ENCODE measurements at places on chromosomes 6 and 20.

DNA sequence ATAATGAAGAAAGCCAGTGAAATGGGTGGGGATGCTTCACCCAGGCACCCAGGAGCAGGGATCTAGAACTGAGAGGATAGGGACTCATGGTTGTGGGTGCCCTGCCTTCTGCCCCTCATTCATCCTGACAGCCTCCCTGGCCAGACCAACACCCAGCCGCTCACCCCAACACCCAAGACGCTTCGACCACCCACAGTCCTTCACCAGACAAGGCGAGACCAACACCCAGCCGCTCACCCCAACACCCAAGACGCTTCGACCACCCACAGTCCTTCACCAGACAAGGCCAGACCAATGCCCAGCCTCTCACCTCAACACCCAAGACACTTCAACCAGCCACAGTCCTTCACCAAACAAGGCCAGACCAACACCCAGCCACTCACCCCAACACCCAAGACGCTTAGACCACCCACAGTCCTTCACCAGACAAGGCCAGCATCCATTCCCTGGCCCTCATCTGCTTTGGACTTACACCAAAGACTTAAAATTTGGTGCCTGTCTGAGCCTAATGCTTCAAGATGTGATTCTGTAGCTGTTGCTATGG, 131.5 kb downstream of the ANKRD60 start:
- no peak for DNase-seq

- no peak for DNase-seq
Observed at GRCh38 chr6:136066005-136066404, 184.1 kb downstream of the MTFR2 start.

DNA sequence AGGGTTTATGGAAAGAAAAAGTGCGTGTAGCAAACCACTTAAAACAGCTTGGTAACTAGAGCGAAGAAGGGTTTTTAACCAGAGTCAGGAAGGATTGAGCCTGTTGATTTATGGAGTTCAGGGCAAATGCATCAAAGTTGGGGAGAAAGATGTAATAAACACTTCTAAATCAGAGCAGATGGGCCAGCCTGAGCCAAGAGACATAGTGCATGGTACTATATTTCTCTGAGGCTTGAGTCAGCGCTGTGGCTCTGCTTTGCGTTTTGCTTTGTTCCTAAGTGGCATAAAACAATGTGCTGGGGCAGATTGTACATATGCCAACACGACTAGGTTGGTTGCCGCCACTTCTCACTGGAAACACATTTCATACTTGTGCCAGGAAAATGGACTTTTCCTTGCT, 111.3 kb downstream of the BCKDHB start:
- DNase-seq, result no peak

DNA sequence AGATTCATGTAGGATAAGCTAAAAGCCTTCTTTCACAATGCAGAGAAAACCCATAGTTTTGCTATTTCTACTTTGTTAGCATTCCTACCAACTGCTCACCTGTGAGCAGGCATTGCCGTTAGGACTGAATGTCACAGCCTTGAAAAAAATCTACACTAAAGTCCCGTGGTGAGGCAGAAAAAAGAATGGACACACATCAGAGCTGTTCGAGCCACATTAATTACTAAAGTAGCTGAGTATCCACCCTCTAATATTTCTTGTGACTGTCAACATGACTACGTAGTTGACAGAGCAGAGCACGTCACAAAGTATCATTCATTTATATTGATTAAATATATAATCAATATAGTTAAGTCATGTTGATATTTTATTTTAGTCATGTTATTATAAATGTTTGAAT, 10.1 kb downstream of the HDGFL1 start:
- no peak for DNase-seq

GRCh38 chr6:112249489-112249888, 4.9 kb downstream of the LAMA4 start:
- no peak for DNase-seq

GRCh38 chr6:105849746-105850145, 236.4 kb upstream of the PRDM1 start:
- DNase-seq, result no peak

DNA sequence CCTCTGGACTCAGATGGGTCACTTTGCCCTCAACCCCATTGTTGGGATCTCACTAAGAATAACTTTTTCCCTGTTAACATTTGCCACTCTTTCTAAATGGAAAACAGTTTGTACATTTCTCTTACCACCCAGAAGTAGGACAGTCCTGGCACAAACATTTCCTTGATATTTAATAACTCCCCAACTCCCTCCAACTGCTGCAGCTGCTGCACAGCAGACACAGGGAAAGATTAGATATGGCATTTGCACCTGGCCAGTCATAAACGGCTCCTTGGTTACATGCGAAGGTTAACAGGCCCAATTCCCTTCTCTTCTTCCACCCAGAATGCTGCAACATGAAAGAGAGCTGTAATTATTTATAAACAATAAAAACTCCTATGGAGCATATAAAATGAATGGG, 55.9 kb upstream of the SOX4 start:
- DNase-seq, result no peak

- DNase-seq, result no peak
Observed at GRCh38 chr20:34318609-34319443, 15.7 kb upstream of the AHCY start.

DNA sequence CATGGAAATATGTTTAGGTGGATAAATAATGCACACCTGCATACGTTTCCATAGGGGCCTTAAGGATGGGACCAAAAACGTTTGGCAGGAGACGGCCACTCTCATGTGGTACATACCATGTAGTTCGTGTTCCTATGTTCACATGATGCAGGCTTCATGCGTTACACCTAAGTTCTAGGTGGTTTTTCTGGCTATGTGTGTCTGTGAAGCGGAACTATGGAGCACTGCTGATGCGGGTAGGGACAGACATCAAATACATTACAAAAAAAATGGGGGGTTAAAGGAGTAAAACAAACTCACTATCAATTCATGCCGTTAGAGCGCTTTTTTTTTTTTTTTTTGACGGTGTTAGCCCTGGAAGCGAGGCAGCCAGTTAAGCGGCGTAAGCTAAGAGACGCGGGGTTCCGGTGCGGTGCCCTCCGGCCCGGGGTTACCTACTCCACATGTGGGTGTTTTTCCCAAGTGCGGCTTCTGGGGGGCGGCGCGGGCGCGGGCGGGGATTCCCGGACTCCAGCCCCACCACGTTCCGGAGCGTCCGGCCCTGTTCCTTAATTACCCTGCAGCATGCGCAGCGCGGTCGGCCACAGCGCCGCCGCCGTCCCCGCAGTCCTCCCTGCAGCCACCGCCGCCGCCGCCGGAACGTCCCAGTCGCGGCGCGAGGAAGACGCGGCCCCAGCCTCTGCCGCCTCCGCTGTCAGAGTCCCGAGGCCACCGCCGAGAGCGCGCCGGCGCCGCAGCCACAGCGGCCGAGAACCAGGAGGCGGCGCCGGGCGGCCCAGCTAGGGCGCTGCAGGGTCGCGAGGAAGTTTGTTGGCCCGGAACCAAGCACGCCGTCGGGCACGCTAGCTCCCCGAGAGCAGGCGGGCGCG, 648 bp downstream of the COL19A1 start:
- DNase-seq, result peak; percentile 35

GRCh38 chr20:38166703-38167233, 1.7 kb upstream of the TGM2 start:
- DNase-seq, result no peak

DNA sequence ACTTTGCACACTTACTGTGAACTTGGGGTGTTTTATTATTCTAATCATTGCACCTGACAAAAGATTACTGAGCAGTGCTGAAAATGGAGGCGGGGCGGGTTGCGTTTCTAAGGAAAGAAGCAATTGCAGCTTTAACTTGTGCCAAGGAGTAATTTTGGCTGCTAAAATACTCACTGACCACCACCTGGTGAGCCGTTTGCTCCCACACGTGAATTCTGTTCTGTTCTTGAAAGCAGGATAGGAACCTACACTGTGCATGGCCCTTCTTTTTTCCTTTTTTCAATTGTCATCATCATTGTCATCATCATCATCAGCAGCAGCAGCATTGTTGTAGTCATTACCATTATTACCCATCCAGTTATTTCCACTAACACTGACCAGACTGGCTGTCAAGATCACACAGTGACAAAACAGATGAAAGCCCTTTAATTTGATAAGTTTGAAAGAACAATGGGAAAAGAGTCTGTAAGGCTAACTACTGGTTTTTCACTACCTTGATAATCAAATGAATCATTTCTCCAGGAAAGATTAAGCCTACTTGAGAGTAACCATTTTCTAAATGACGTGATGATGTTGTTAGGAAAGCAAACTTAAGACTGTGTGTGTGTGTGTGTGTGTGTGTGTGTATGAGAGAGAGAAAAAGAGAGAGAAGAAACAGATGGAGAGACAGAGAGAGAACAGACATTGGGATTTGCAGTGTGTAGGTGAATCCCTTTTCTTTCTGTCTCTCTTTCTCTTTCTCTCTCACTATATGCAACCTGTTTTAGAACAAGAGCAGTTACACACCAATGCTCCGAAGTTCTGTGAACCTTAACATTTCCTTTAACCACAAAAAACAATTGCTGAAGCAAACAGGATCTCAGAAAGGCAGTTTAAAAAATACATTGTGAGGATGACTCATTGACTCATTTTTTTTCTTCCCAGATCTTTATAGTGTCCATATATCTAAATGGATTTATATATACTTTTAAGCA, 3.8 kb downstream of the RIPOR2 start:
- DNase-seq, result no peak

- no peak for DNase-seq
Observed at GRCh38 chr6:12033770-12034169, 21.7 kb downstream of the HIVEP1 start.

- DNase-seq, result no peak
Observed at GRCh38 chr6:78483553-78484197, 383.7 kb upstream of the IRAK1BP1 start.

- no peak for DNase-seq
Observed at GRCh38 chr6:158718461-158719046, 68.7 kb downstream of the SYTL3 start.

DNA sequence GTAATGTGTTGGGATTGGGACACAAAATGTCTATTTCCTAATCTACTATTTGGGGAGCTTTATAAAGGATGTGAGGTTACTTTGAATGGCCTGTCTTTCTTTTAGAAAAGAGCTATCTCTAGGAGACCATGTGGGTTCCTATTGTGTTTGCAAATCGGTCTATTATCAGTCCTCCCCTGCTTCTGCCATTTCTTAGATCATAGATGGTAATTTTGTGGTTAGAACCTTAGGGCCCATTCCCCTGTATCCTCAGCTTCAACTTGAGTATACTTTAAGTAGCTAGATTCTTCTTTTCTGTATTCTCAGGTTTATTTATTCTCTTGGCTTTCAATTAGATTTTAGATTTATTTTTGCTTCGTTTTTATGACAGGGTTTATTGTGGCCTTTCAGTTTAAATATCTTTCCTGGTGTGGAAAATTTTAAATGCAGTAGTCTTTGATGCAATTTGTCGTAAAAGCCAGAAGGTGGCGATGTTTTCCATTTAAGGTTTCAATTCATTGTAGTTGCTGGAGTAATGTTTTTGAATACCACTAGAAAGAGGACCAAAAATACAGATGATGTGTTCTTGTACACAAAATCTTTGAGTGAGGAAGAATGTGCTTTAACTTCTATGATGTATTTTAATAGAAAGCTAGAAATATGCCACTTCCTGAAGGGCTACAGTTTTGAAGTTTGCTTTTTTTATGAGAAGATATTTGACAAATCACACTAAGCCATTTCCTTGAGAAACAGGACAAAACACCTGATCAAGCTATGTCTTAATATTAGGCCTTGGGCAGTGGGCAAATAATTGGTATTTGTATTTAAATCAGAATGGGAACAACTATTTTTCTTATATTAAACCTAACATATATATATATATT, 20.3 kb downstream of the TBPL1 start:
- no peak for DNase-seq

- DNase-seq, result no peak
Observed at GRCh38 chr6:35970181-35970580, 49.3 kb upstream of the SRPK1 start.

- no peak for DNase-seq
Observed at GRCh38 chr6:96626759-96627364, 63.9 kb downstream of the FHL5 start.

GRCh38 chr6:1611572-1612298, 2.0 kb downstream of the FOXC1 start:
- DNase-seq, result no peak

- DNase-seq, result no peak
Observed at GRCh38 chr6:160039441-160039840, 70.6 kb downstream of the IGF2R start.

GRCh38 chr6:81752084-81752920, at the start of gene TENT5A:
Gene TENT5A, minus strand, starts transcription at chr6:81752681. Its CDS starts 540 bp downstream, at chr6:81752141.
- peak; percentile 63 for DNase-seq

GRCh38 chr6:20708367-20709124, 174.3 kb downstream of the CDKAL1 start:
- no peak for DNase-seq

- no peak for DNase-seq
Observed at GRCh38 chr6:135627092-135627715, 129.7 kb upstream of the AHI1 start.

- DNase-seq, result no peak
Observed at GRCh38 chr6:71929047-71929446, 42.7 kb downstream of the RIMS1 start.

GRCh38 chr6:70163795-70164194, 139.1 kb downstream of the COL9A1 start:
- DNase-seq, result no peak

GRCh38 chr6:114619621-114620200, 276.9 kb upstream of the HS3ST5 start:
- no peak for DNase-seq

GRCh38 chr6:96923871-96924493, 546 bp upstream of the KLHL32 start:
- no peak for DNase-seq

DNA sequence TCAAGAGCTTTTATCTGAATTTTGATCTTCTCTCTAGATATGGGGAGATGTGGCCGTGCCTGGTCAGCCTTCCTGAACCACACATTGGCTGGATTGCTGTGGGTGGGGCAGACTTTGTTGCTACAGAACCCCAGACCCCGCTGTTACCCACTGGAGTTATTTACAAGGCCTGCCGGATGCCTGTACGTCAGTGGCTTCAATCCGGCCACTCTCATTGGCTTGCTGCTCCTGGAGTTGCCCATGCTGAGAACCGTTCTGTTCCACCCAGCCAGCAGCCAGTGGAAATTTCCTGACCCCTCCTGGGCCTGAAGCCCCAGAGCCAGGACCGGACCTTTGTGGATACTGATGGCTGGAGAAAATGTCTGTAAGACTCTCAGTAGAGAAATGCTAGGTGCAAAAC, 101.9 kb downstream of the TFAP2C start:
- no peak for DNase-seq

- no peak for DNase-seq
Observed at GRCh38 chr20:9838378-9839295, at the start of gene PAK5. Gene PAK5, minus strand, starts transcription at chr20:9839076. Its CDS starts 194,748 bp downstream, at chr20:9644328.

GRCh38 chr6:122778302-122778701, 1.2 kb upstream of the FABP7 start:
- DNase-seq, result no peak

GRCh38 chr6:139423037-139423703, 48.7 kb upstream of the CITED2 start:
- no peak for DNase-seq

All from GM12892 (cell line).